ENCODE measurements at places on chromosomes 5 and 9.

DNA sequence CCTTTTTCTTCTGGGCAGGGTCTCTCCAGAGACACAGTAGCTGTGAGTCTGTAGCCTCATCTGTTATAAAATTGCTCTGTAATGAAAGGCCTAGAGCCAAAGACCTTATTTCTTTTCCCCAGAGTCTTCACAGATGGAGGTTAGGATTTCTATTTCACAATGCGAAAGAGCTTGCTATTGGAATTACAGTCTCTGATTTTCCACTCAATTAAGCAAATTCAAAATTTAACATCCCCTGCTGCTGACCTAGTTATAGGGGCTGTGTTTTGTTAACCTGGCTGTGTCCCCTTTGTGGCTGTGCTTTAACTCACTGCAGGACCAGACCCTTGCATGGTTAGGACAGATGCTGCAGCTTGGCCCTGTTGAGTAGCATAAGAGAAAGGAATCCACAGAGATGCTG is 190.3 kb upstream of the NMUR2 start:
- DNase-seq = no peak

GRCh38 chr9:128214571-128215490 is 11.7 kb downstream of the DNM1 start:
- DNase-seq = no peak

DNA sequence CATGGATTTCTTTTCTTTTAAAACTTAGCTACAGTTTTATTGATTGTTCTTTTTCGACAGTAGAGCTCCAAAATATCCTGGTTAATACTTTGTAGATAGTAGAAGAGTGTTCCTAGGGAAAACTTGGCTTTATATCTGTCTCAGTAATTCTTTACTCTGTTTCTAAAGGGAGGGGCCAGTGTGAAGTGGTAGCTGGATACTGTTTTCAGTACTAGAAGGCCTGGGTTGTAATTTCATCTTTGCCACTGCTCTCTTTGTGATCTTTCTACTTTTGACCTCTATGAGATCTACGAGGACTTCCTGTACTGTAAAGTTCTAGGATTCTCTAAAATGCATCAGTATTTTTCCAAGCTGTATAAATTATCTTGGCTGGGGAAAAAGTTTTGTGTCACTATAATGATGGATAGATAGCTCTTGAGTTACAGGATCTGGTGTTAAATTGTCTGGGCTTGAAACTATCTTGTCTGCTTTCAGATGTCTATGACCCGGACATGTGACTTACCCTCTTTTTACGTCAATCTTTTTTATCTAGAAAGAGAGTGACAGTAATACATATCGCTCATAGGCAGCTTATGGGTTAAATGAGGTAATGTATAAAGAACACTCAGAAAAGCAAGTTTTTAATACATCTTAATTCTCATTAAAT is 53.6 kb downstream of the PRR16 start:
- DNase-seq = no peak

DNA sequence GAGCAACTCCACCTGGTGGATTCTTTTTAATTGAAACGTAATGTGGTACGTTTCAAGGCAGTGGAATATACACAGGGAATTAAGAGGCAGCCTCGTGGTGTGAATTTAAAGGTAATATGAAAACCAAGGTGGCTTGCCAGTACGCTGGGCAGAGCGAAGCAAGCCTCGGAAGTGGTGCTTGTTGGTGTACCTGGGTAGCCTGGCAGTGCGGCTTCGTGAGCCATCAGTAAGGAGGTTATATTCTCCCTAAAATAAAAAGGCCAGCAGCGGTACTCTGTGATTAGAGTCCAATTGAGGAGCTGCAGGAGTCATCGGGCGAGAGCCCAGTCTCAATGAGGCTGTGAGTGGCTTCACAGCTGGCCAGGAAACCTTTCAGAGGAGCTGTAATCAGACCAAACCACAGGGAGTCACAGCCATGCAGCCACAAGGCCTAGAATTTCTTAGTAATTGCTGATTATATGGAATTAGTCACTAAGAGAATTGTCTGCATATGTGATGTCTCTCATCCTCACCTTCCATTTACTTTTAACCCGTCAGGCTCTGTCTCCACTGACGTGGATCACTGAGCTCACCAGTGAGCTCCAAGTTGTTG is 57.7 kb downstream of the DCP2 start:
- DNase-seq = no peak

- peak; percentile 13 for DNase-seq
Measured at GRCh38 chr5:74201334-74202081, 439.0 kb downstream of the ENC1 start.

DNA sequence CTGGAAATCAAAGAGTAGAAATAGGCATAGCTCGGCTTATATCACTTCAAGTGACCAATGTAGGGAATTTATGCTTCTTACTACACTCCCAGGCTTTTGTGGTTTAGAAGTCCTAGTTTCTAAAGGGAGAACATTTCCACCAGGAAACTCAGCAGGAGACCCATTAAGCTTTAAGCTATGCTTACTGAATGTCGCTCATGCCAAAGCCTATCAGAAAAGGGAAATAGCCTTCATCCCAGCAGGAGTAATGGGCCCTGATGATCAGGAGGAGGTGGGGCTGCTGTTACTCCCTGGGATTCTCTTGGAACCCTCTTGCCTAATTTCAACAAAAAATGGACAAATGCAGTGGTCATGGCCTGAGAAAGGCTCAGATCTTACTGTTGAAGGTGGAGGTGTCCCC is 54.5 kb upstream of the SEMA6A start:
- no peak for DNase-seq

- DNase-seq = no peak
Measured at GRCh38 chr5:99176186-99176585, 247.4 kb upstream of the CHD1 start.

- DNase-seq = no peak
Measured at GRCh38 chr5:122385808-122386207, 73.8 kb downstream of the SNCAIP start.

GRCh38 chr9:112145886-112146285 is 29.2 kb downstream of the SUSD1 start:
- DNase-seq = no peak

DNA sequence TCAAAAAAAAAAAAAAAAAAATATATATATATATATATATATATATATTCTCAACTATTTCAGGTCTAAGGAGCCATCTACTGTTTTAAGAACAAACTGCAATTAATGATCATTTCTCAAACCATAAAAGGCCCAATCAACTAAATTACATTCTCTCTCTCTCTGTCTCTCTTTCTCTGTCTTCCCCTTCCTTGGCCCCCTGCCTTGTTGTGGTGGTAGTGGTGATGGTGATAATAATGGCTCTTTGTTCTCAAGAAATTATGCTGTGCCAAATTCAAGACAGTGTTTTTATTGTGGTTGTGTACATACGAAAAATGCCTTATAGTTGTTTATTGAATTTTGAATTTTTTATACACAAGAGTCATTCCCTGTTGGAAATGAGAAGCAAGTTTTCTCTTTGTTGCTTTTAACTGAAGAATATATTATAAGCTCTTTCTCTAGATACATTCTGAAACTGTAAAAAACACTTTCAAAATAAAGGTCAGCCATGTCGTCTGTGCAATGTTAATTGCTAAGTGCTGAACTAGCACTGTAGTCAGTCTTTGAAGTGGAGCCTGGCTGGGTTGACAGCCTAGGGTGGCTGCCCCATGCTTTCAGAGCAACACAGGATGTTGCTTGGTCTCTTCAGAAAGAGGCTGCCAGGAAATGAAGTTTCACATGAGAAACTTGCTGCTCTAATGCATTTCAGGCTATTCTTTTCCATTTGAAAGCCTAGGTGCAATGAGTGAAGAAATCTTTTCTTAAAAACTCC is 96.0 kb downstream of the HINT1 start:
- peak; percentile 42 for DNase-seq

DNA sequence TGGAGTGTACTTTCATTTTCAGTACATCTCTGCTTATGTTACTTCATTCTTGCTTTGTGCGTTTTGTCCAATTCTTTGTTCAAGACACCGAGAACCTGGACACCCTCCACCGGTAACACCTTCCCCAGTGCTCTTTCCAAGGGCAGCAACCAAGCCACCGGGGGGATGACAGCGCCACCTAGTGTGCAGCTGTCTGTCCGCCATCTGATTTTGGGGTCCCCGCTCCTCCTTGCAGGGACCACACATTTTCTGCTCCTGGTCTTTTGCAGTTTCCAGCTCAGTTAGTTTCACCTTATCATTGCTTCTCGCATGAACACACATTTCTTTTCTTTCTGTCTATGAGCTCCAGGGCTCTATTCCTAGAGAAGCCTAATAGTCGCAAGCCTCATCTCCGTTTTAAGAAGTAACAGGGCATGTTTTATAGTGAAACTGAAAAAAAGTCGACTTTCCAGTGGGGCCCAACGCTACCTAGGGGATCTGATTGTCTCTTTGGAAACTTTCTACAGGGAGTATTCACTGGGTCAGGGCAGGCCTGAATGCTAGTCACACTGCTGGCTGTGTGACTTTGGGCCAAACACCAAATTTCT is 152.1 kb downstream of the FSTL4 start:
- DNase-seq = peak; percentile 66

DNA sequence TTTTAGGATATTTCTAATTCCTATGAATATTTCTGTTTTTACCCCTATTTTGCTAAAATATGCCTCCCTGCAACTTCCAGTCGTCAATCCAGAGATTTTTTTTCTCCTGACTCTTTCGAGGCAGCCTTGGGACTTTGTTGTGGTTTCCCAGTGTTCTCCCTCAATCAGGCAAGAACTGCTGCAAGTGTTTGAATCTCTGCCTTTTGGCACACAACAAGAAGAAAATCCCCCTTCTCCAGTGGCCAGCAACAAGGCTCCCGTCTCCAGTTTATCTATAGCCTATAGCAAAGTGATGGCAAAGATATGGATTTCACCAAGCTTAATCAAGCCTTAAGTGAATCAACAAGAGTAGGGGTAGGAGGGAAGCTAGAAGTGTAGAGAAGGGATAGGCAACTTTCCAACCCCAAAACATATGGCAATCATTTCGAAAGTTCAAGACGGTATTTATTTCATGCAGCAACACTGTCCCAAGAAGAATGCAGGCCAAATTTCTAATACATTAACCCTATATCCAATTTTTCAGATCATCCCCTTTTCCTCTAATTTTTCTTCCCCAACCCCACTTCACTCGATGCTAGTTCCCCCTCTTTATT is 37.7 kb upstream of the PAPPA start:
- no peak for DNase-seq

- DNase-seq = no peak
Measured at GRCh38 chr9:136222166-136222905, 17.4 kb upstream of the LHX3 start.

- DNase-seq = no peak
Measured at GRCh38 chr9:35501946-35502345, 12.0 kb downstream of the RUSC2 start.

DNA sequence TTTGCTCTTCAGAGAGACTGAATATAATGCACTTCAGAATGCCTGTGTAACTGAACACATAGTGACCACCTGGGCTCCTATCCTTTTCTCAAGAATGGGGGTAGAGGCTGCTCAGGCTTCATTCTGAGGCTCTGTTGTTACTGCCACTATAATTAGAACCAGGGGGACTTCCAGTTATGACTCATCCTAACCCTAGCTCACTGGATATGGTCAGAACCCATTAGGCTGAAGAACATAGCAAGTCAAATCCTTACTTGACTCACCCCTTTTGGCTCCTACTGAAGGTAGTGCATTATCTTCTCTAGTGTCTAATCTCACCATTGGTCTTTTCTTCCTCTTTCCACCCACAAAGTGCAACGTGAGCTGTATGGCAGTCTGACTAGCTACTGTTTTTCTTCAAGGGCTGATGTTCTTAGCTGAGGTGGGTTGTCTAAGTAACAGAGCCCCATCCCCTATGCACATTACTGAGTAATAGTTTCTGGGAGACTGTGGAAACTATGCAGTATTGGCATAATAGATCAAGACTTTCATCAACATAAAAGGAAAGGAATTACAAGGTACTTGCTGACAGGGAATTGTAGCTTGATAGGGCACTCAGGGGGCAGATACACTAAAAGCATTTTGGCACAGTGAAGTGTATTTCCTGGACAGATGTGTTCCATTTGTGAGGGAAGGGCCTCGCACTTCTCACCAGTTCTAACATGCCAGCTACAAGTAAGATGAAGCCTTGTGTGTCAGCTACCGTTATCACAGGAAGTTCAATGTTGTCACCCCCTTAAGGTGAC is 431.0 kb upstream of the MEF2C start:
- DNase-seq = no peak

DNA sequence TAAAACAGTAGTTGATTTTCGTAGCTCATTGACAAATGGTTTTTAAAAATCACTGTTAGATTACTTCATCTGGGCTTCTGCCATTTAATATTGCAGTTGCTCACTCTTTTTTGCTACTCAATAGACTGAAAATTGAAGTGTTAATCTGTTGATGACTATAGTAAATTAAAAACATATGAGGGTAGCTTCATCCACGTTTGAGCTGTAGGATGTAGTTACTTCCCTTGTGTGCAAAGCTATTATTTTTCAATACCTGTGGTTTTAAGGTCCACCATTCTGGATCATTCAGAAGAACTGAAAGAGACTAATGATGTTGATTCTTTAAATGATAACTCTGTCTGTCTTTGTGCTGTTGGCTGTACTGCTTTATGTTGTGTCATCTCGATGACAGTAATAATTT is 74.7 kb downstream of the LNPEP start:
- no peak for DNase-seq

DNA sequence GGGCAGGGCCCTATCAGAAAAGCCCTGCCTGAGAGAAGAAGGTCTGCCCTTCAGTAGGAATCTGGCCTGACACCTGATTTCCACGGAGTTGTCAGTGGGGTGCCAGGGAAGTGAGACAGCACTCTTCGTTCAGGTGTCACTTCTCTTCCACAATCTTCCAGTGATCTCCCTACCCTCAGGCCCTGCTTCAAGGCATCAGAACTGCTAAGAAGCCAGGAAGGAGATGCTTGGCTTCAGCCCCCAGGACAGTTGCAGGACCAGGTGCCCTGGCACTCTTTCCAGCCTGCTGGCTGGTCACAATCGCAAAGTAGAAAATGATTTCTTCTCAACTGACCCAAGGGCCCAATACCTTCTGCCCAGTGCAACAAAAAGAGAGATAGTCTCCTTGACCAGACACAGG is 50.3 kb downstream of the SPOCK1 start:
- DNase-seq = no peak

- no peak for DNase-seq
Measured at GRCh38 chr5:123285122-123286023, 137.8 kb downstream of the CEP120 start.

GRCh38 chr9:122008559-122008958 is 84.5 kb downstream of the TTLL11 start:
- no peak for DNase-seq

- DNase-seq = no peak
Measured at GRCh38 chr9:120841930-120842684, 615 bp downstream of the PSMD5 start.

DNA sequence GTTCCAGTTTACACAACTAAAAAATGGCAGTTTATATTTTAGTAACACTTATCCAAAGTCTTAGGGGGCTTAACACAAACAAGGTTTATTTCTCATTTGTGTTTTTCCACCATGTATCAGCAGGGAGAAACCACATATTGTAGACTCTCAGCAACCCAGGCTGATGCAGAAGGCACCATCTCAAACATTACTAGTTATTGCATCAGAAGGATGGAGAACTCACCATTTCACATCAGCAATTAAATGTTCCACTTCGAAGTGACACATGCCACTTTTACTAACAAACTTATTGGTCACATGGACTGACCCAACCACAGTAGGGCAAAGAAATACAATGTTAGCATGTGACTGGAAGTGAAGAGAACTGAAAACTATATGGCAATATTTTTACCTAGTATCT is 22.5 kb upstream of the SMC2 start:
- no peak for DNase-seq

- DNase-seq = peak; percentile 38
Measured at GRCh38 chr5:141914199-141914743, 9.4 kb upstream of the DELE1 start.

Measured in stimulated activated CD4-positive, alpha-beta T cell treated with anti-CD3 and anti-CD28 coated beads, Interleukin-2, amount 100 ng/mL, for 24 hours (primary cell).